ENCODE measurements at places on chromosomes 3 and 15. TPM values are rescaled to one million over a fixed set of nuclear protein-coding genes. Genes with fewer than 3 reads are reported as not detected.

DNA sequence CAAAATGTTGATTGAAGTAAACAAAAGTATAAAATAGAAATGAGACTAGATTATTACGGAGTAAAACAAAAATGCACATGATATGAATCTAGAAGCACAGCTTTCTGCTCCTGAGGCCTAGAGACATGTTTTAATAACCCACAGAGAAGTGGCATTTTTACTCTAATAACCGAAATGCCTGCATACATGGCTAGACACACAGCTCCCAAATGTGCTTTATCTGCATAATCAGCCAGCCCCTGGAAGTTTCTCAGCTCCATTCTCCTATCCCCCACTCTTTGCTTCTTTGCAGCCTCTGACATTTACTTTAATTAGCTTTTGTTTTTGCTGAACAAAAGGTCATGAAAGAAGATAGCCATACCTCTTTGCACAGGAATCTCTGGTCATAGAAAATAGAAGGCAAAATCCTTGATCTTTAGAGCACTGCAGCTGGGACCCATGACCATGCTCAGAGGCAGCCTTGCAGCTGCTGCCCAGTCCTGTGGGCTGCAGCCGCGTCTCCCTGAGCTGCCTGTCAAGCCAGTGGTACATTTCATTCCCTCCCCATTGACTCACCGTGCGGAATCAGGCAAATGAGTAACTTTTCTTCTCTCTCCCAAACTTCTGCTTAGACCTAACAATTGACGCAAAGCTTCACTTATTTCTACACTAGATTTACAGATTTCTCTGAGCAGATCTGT, at the start of gene VEPH1:
Gene VEPH1, minus strand, starts transcription at position 501 of the 680 bp plus-strand sequence. CDS start 8,067 bp downstream, outside the sequence.
- peaks cover 27% of the 10 kb centered on the region for H3K27me3 ChIP-seq
- H3K4me3 ChIP-seq, result no peak within 1 kb of the TSS
- H3K27ac ChIP-seq, result no peak within 1 kb of the TSS
- DNase-seq, result no peak

- H3K27me3 ChIP-seq, result peaks cover 9% of the 10 kb centered on the region
- no peak for DNase-seq
- H3K36me3 ChIP-seq, result no peaks in the 10 kb centered on the region
- H3K4me1 ChIP-seq, result peaks cover 4% of the 10 kb centered on the region
These were observed 36.4 kb upstream of the MYZAP start for GRCh38 chr15:57555270-57555669.

DNA sequence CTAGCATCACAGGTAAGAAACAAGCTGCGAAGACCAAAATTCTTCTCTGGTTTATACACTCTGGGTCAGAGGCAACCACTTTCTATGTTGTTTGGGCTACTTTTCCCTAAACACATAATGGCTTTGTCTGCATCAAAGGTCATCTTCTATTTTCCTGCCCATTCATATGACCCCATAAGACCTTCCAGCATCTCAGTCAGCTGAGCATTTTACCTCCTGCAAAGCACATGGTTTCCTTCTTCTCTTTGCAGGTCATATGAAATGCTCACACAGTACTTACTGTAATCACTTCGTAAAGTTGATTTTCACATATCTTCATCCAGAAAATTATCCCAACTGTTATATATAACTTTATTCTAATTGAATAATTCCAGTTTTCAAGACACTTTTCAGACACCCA, 34.8 kb downstream of the LIPC start:
- no peak for DNase-seq
- H3K4me3 ChIP-seq, result no peak overlapping the region
- no peaks in the 10 kb centered on the region for H3K27me3 ChIP-seq

DNA sequence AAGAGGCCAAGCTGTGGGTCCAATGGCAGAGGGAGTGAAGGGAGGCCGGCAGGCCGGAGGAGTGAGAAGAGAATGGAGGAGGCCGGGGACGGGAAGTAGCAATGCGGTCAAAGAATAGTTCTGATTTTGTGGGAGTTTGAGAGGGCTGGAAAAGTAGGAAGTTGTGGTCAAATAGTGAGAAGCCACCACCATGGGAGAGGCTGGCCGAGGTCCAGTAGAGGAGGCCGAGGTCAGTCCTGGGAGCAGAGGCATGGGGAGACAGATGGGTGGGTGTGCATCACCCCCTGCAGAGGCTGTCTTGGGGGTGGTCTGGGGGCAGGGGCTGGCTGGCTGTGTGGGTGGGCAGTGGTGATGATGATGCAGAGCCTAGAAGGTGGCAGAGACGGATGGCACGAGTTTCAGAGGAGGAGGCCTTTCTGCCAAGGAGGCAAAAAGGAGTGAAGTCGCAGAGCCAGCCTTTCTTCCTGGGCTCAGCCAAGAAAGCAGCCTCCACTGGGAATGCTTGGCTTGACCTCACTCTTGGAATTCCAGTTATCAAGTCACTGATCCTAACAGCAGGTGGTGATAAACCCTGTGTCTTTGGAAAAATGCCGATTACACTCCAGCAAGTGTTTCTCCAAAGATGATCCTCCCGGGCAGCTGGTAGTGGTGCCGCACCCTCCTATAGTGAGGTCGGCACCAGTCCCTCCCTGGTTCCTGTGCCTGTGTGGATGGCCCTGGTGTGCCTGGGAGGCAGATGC, 57.3 kb downstream of the ARNT2 start:
- no peaks in the 10 kb centered on the region for H3K4me1 ChIP-seq
- H3K27me3 ChIP-seq, result peaks cover 14% of the 10 kb centered on the region
- H3K4me3 ChIP-seq, result no peak overlapping the region
- H3K27ac ChIP-seq, result no peak overlapping the region
- no peaks in the 10 kb centered on the region for H3K36me3 ChIP-seq

Gene TMC3
- total RNA-seq, result not detected

DNA sequence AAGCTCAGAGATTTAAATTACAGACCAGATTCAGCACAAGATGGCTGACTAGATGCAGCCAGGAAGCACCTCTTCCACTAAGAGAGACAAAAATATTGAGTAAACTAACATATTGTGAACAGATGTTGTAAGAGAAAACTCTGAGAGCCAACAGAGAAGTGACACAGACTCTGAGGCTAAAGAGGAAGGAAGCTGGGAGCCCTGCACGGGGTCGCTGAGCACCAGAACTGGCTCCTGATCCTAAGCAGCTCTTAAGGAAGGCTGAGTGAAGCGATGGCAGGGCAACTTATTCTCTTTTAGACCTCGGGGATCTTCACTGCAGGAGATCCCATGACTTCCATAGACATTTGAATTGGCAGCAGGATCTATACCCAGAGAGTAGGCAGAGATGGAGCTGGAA, 578.0 kb upstream of the GRM7 start:
- H3K4me1 ChIP-seq, result no peaks in the 10 kb centered on the region
- H3K27ac ChIP-seq, result no peak overlapping the region
- no peaks in the 10 kb centered on the region for H3K27me3 ChIP-seq

Gene OSTN
- not detected for total RNA-seq

- DNase-seq, result no peak
- H3K36me3 ChIP-seq, result no peaks in the 10 kb centered on the region
- no peak overlapping the region for H3K27ac ChIP-seq
- H3K27me3 ChIP-seq, result no peaks in the 10 kb centered on the region
These were observed 1097.8 kb downstream of the FHIT start for GRCh38 chr3:60153221-60153999.

DNA sequence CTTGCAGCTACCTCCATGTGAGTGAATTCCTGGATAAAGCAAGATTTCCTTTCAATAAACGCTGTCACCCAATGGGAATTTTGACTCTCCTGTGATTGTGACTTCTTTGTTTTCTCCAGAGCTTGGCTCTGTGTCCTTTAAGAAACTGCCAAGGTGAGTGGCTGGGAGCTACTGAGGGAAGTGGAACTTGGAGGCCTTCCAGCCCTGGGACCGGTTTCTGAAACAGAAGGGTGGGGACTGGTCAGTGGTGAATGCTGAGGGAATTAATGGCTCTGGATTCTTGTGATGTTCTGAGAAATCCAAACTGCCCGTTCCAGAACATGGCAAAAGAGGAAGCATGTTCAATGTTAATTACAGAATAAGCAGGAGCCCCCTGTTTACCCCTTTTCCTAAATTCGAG, 41.1 kb upstream of the MYZAP start:
- H3K4me1 ChIP-seq, result no peaks in the 10 kb centered on the region
- H3K27ac ChIP-seq, result no peak overlapping the region
- peaks cover 5% of the 10 kb centered on the region for H3K27me3 ChIP-seq
- DNase-seq, result no peak
- H3K36me3 ChIP-seq, result no peaks in the 10 kb centered on the region

Gene NRROS
- 38.2 TPM for total RNA-seq

DNA sequence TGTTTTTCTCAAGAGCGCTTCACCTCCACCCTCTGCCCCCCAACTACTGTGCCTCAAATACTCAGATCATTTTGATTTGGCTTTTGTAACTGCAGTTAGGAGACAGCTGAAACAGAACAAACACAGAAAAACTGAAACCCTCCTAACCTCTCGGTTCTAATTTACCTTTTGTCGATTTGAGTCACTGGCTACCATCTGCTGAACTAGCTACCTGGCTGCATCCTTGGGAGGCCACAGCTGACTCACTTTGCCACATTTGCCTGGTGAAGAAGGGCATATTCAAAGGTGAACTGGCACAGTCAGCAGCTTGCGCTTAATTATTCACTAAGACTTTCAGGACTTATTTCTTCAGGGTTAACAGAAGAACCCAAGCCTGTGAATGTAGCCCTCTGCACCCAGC, 117.7 kb downstream of the FOXB1 start:
- no peak overlapping the region for H3K27ac ChIP-seq
- peaks cover 7% of the 10 kb centered on the region for H3K27me3 ChIP-seq
- no peak overlapping the region for H3K4me3 ChIP-seq
- no peaks in the 10 kb centered on the region for H3K36me3 ChIP-seq

- H3K27ac ChIP-seq, result no peak overlapping the region
- no peaks in the 10 kb centered on the region for H3K4me1 ChIP-seq
- no peak for DNase-seq
- H3K36me3 ChIP-seq, result no peaks in the 10 kb centered on the region
These were observed 64.1 kb downstream of the CCDC33 start for GRCh38 chr15:74300057-74300795.

GRCh38 chr3:89923921-89924610, 816.6 kb downstream of the EPHA3 start:
- H3K27me3 ChIP-seq, result no peaks in the 10 kb centered on the region
- no peak overlapping the region for H3K4me3 ChIP-seq
- H3K36me3 ChIP-seq, result no peaks in the 10 kb centered on the region
- H3K4me1 ChIP-seq, result no peaks in the 10 kb centered on the region

Gene HRG
- not detected for total RNA-seq

Gene TMEM40
- not detected for total RNA-seq

DNA sequence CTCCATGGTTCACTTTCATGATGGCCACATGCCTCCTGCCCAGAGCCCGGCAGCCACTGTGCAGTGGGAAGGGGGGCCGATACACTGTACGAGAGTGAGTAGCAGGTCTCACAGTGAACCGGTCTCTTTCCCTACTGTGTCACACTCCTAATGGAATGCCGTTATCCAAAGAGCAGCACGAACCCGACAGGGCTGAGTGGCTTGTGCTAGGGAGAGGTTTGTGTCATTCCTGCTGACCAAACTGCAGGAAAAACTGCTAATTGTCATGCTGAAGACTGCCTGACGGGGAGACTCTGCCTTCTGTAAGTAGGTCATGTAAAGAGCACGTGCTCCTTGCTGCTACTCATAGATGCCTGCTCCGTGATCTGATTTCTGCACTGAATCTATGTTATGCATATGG, 105.1 kb downstream of the ARPP21 start:
- DNase-seq, result no peak
- H3K36me3 ChIP-seq, result no peaks in the 10 kb centered on the region
- no peaks in the 10 kb centered on the region for H3K4me1 ChIP-seq
- no peaks in the 10 kb centered on the region for H3K27me3 ChIP-seq
- no peak overlapping the region for H3K4me3 ChIP-seq

Gene SLC15A2
- 0.95 TPM for total RNA-seq

DNA sequence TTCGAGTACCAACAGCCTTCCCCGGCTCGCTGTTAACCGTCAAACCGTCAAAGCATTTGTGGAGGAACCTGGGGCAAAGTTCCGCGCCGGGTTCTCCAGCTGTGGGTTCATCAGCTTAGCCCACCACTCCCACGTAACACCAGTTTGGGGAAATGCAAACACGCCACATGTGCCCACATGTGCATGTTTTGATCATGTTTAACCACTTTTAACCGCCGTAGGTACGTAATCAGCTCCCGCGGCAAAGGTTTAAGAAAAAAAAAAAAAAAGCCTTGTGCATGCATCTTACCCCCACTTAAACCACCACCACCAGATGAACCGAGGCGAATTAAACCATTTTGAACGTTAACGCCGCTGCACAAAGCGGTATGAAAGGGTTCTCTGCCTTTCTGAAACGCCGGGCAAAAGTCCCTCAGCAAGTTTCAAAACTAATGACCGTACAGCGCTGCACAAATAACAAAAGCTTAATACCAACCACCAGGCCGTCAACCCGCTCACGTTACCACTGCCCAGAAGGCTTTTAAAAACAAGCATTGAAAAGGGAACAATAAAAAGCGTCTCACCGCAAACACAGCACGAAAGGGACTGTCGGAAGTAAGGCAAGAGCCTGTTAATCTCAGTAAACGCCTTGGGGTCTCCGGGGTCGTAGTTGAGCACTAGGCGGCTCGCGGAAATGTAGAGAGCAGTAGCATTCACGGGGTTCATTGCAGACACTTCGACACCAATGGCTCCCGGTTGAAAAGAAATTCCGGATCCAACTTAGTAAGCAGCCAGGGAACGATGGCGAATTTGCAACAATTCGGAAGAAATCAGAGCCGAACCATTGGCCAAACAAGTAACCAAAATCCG, 1.5 kb downstream of the MSL2 start:
- peak overlapping the region; percentile 96 for H3K27ac ChIP-seq
- H3K27me3 ChIP-seq, result peaks cover 5% of the 10 kb centered on the region
- DNase-seq, result peak; percentile 85
- peaks cover 45% of the 10 kb centered on the region for H3K36me3 ChIP-seq

DNA sequence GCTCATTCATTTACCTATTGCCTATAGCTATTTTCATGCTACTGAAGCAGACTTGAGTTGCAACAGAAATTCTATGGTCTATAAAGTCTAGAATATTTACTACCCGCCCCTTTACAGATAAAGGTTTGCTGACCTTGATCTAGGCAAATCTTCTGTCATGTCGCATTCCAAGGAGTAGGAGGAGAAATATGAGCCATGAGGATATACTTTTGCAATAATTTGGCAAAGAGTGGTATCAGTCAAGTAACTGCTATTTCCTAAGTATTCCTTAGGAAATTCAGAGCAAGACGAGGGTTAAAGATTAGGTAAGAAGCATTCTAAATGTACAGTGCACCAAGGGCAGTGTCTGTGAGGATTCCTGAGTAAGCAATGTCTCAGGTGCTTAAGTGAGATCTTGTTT, 121.0 kb upstream of the NUDT16 start:
- no peaks in the 10 kb centered on the region for H3K27me3 ChIP-seq
- H3K4me3 ChIP-seq, result no peak overlapping the region
- no peaks in the 10 kb centered on the region for H3K4me1 ChIP-seq
- H3K36me3 ChIP-seq, result no peaks in the 10 kb centered on the region

Gene ZDHHC23
- total RNA-seq, result 2.4 TPM

- H3K4me3 ChIP-seq, result no peak overlapping the region
- DNase-seq, result peak; percentile 34
- H3K4me1 ChIP-seq, result peaks cover 13% of the 10 kb centered on the region
- no peak overlapping the region for H3K27ac ChIP-seq
- peaks cover 33% of the 10 kb centered on the region for H3K27me3 ChIP-seq
- H3K36me3 ChIP-seq, result no peaks in the 10 kb centered on the region
These were observed 159.5 kb downstream of the CD47 start for GRCh38 chr3:107931326-107931725.

All from activated CD4-positive, alpha-beta T cell treated with anti-CD3 and anti-CD28 coated beads, Interleukin-2, amount 10 ng/mL, durations not matched to agents 24 days and 14 days (primary cell).